ENCODE measurements at places on chromosomes 5 and 9.

- H3K36me3 ChIP-seq = peaks cover 5% of the 10 kb centered on the region
- H3K27ac ChIP-seq = no peak overlapping the region
- DNase-seq = no peak
- H3K4me1 ChIP-seq = no peaks in the 10 kb centered on the region
These were observed 33.3 kb downstream of the CEP72 start for GRCh38 chr5:645421-645820.

DNA sequence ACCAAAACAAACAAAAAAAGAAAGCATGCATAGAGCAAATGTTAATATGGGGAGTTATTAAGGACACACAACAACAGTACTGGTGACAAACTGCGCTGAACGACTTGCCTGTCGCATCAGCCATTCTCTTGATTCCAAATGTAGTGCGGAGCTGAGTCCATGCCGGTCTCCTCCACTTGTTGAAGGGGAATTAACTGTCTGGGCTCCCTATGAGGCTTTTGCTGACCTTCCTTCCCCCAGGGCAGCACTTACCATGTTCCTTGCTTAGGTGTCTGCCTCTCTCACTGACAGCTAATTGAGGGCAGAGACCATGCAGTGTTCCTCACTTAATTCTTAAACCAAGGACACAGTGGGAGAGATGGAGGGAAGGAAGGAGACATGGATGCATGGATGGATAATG is 40.8 kb upstream of the FAT2 start:
- H3K27me3 ChIP-seq = no peaks in the 10 kb centered on the region
- no peak for DNase-seq
- no peak overlapping the region for H3K4me3 ChIP-seq

DNA sequence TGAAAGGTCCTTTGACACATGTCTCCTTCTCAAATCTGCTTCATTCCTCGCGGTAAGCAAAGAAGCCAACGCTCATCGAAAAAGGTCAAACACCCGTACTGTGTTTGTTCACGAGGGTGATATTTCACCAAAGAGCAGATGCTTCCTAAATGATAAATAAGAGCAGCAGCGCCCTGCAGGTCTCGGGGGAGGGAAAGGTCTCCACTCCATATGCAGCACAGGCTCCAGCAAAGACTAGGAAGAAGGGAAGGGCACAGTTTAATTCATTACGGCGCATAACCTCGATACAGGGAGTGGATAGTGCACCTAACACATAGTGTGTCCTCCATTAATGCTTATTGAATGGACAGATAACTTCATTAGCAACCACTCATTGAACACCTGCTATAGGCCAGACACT is 593.3 kb downstream of the CDK5RAP2 start:
- H3K4me3 ChIP-seq = no peak overlapping the region
- no peaks in the 10 kb centered on the region for H3K27me3 ChIP-seq
- DNase-seq = no peak

DNA sequence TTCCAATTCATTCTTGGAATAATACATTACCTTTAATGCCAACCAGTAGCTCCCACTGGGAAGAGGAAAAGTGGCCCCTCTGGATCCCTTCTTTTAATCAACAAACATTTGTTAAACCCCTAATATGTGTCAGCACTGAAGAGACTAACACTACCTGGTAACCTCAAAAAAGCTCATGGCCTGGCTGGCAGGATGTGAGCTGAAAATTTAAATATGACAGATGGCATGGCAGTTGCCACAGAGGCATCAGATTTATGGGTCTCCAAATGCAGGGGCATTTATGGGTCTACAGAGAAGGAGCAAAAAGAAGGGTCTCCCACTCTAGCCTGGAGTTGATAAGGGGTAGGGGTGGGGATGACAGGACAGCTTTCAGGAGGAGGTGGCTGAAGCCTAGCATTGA is 12.5 kb downstream of the DNAH5 start:
- no peaks in the 10 kb centered on the region for H3K27me3 ChIP-seq
- no peak overlapping the region for H3K27ac ChIP-seq
- H3K36me3 ChIP-seq = no peaks in the 10 kb centered on the region
- no peaks in the 10 kb centered on the region for H3K4me1 ChIP-seq
- no peak for DNase-seq

GRCh38 chr5:116578676-116579075 is 4.1 kb upstream of the SEMA6A start:
- H3K36me3 ChIP-seq = no peaks in the 10 kb centered on the region
- DNase-seq = no peak
- H3K4me1 ChIP-seq = no peaks in the 10 kb centered on the region
- no peaks in the 10 kb centered on the region for H3K27me3 ChIP-seq
- no peak overlapping the region for H3K27ac ChIP-seq

- no peak overlapping the region for H3K4me3 ChIP-seq
- no peaks in the 10 kb centered on the region for H3K36me3 ChIP-seq
- peaks cover 14% of the 10 kb centered on the region for H3K4me1 ChIP-seq
These were observed 256.8 kb upstream of the GRIN3A start for GRCh38 chr9:101995231-101995630.

DNA sequence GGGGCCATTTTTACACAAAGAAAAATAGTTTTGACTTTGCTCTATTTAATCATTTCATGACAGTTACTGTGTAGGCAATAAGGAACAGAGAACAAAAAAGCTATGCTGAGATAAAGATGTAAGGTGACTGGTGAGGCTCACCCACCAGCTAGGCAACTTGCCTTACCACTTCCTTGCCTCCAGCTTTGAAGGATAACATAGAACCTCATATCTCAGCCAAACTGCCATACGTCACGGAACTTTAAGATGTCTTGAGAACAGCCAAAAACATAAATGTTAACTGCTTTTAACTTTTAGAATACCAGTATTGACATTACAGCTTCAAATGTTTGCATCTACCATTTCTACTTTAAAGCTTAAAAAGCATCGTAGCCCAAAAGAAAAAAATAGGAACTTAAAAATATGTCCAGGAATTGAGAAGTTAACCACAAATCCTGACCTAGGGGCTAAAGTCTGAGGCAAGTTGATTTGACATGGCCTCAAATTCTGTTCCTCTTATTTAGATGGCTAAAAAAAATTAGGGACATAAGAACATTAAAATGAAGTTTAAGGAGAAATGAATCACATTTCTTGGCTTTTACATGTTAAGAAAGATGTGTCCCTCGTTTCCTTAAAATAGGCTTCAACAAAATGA is 7.7 kb upstream of the GCNT4 start:
- no peak for DNase-seq
- no peaks in the 10 kb centered on the region for H3K36me3 ChIP-seq
- H3K27me3 ChIP-seq = no peaks in the 10 kb centered on the region
- no peak overlapping the region for H3K4me3 ChIP-seq

DNA sequence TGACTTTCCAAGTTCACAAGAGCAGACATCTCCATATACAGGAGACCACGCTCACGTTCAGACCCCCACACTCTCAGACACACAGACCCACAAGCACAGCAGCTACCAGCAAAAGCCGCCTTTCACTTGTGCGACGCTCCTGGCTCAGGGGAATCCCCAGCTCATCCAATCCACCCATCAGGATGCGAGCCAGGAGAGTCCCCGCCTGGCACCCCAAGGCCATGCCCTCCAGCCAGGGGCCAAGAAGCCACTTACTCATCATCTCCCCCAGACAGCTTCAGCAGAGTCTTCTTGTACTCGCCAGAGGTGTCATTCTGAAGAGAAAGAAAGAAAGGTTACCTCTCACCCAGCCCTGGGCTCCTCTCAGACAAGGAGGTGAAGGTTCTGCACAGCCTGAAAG is 29.7 kb downstream of the ANXA6 start:
- H3K36me3 ChIP-seq = peaks cover 55% of the 10 kb centered on the region
- no peak overlapping the region for H3K27ac ChIP-seq
- no peak overlapping the region for H3K4me3 ChIP-seq
- peaks cover 3% of the 10 kb centered on the region for H3K4me1 ChIP-seq

- H3K36me3 ChIP-seq = no peaks in the 10 kb centered on the region
- no peak within 1 kb of the TSS for H3K27ac ChIP-seq
- H3K4me3 ChIP-seq = no peak within 1 kb of the TSS
- H3K27me3 ChIP-seq = no peaks in the 10 kb centered on the region
These were observed at the start of gene NME5 for GRCh38 chr5:138138949-138139780. NME5 (minus strand) TSS chr5:138139428; CDS start chr5:138138780, 648 bp downstream.

- H3K27me3 ChIP-seq = no peaks in the 10 kb centered on the region
- H3K27ac ChIP-seq = no peak overlapping the region
- no peak for DNase-seq
- no peaks in the 10 kb centered on the region for H3K36me3 ChIP-seq
- H3K4me1 ChIP-seq = peaks cover 4% of the 10 kb centered on the region
- no peak overlapping the region for H3K4me3 ChIP-seq
These were observed 96.4 kb upstream of the TAF11L2 start for GRCh38 chr5:17401470-17402288.

DNA sequence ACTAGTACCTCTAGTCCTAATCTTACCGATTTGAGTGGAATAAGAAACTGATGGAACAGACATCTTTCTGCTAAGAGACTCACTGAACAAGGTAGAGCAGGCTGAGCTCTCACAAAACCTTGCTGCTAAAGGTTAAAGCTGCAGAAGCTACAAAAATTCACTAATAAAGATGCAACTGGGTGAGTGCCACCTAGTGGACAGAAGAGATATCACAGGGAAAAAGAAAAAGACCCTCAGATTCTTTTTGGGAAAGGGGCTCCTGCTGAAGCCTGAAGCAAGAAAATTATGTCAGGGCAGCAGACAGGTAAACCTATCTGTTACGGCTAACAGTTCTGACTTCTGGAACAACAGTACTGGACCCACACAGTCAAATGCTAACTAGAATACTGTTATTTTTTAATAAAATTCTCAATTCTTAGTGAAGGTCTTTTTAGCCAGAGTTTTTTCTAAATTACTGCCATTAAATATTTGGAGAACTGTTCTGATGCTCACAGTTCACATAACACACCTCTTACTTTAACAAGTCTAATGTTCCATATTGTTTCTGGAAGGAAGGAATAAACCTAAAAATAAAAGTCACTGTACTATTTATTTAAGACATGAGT is 51.2 kb downstream of the DIAPH1 start:
- DNase-seq = no peak
- peaks cover 29% of the 10 kb centered on the region for H3K36me3 ChIP-seq
- no peak overlapping the region for H3K27ac ChIP-seq
- no peak overlapping the region for H3K4me3 ChIP-seq
- H3K27me3 ChIP-seq = no peaks in the 10 kb centered on the region

GRCh38 chr9:19456996-19457692 is 48.3 kb downstream of the ACER2 start:
- H3K36me3 ChIP-seq = no peaks in the 10 kb centered on the region
- H3K4me3 ChIP-seq = no peak overlapping the region
- peak overlapping the region; percentile 47 for H3K27ac ChIP-seq
- H3K27me3 ChIP-seq = no peaks in the 10 kb centered on the region
- DNase-seq = peak; percentile 64
- H3K4me1 ChIP-seq = no peaks in the 10 kb centered on the region

DNA sequence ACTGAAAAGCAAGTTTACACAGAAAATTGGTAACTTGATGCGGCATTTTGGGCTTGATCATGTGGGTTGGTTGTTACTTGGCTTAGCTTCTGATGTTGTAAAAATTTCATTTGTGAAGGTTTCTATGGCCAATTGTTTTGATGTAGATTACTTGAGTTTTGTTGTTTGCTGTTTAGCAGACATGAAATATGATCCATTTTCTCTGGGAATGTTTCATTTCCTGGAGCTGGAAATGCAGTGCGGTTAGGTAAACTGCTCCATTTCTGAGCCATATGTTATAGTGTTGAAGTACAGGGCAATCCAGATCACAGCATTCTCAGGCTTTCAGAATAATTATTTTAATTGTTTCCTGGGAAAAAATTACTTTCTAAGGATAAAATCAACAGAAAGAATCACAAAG is 396.9 kb downstream of the ENC1 start:
- H3K27me3 ChIP-seq = no peaks in the 10 kb centered on the region
- no peak overlapping the region for H3K27ac ChIP-seq
- H3K36me3 ChIP-seq = no peaks in the 10 kb centered on the region
- no peak overlapping the region for H3K4me3 ChIP-seq

DNA sequence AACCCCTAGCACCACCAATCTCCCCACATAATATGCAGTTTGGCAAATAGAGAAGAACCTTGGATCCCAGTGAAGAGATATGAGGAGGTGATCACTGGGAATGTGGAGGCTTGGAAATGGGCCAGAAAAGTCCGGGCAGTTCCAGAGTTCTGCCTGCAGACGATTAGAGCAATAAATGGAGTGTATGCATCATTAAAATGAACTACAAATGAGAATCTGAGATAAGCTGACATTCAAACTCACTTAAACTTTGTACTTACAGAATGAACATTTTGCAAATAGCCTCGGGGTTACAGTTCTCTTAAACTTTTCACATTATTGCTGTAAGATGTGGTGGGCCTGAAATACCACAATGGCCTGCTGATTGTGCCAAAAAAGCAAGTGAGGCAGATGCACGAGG is 23.0 kb upstream of the LHFPL2 start:
- peak; percentile 3 for DNase-seq
- H3K4me3 ChIP-seq = no peak overlapping the region
- H3K27ac ChIP-seq = no peak overlapping the region
- no peaks in the 10 kb centered on the region for H3K36me3 ChIP-seq

DNA sequence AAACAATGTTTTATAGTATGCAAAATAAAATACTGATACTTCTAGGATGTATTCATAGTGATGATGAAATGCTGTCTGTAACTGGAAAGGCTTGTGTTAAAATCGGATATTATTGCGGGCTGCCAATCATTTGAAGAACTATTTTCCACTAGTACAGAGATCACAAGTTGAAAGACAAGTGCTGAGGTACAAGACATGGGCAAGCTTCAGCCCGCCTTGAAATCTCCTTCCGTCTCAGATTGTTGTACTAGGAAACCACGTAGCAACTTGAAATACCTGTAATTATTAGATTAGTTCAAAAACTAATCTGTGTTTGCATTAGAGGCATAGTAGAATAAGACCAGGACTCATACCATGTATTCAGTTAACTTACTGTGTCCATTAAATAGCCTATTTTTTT is 218.2 kb downstream of the ARHGEF28 start:
- H3K36me3 ChIP-seq = no peaks in the 10 kb centered on the region
- H3K27me3 ChIP-seq = no peaks in the 10 kb centered on the region
- H3K27ac ChIP-seq = no peak overlapping the region
- no peak for DNase-seq
- no peaks in the 10 kb centered on the region for H3K4me1 ChIP-seq

- no peaks in the 10 kb centered on the region for H3K27me3 ChIP-seq
- H3K4me1 ChIP-seq = peaks cover 32% of the 10 kb centered on the region
- H3K4me3 ChIP-seq = no peak overlapping the region
- H3K36me3 ChIP-seq = no peaks in the 10 kb centered on the region
These were observed 30.4 kb downstream of the GADD45G start for GRCh38 chr9:89634995-89635742.

DNA sequence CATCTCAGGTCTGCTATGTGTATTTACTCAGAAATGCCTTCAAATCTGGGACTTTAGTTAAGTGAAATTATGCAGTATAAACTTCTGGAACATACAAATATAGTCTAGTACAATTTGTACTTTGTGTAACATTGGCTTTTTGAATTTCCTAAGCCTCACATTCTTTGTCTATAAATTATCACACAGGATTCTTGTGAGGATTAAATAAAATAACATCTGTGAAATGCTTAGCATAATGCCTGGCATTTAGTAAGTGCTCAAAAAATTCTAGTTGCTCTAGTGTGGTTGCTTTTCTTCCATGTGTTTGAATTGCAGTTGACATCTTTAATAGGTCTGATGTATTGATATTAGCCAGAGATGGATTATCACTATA is 2.6 kb downstream of the HMMR start:
- H3K27ac ChIP-seq = no peak overlapping the region
- H3K4me3 ChIP-seq = no peak overlapping the region
- DNase-seq = no peak
- no peaks in the 10 kb centered on the region for H3K36me3 ChIP-seq
- H3K27me3 ChIP-seq = no peaks in the 10 kb centered on the region

All from thyroid gland (tissue), 4 donors.